ENCODE measurements at places on chromosomes 11 and 22.

GRCh38 chr22:20526628-20527355 lies 19.4 kb downstream of the MED15 start:
- no peak for DNase-seq

GRCh38 chr11:1920128-1920908 lies 815 bp downstream of the TNNT3 start:
- DNase-seq = peak; percentile 23

DNA sequence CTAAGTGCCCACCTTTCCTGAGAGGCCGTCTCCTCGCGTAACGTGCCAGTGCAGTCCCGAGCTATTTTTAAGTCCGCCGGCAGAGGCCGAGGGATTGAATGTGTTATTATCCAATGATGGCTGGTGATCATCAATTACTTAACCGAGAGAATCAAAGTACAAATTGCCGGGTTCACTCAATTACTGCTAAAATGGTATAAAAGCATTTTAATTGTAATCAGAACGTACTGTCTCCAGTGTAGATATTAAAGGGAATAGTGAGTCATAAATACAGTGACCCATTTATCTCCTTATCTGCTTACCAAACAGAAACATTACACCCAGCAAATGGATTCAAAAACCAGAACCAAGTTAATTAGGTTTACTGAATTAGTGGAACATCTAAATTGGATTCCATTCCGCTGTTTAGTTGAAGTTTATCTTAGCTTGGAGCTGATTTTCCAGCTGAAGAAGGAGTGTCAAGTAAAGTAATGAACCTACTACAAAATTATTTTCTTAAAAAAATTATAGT lies 334.9 kb downstream of the BRD1 start:
- DNase-seq = no peak

DNA sequence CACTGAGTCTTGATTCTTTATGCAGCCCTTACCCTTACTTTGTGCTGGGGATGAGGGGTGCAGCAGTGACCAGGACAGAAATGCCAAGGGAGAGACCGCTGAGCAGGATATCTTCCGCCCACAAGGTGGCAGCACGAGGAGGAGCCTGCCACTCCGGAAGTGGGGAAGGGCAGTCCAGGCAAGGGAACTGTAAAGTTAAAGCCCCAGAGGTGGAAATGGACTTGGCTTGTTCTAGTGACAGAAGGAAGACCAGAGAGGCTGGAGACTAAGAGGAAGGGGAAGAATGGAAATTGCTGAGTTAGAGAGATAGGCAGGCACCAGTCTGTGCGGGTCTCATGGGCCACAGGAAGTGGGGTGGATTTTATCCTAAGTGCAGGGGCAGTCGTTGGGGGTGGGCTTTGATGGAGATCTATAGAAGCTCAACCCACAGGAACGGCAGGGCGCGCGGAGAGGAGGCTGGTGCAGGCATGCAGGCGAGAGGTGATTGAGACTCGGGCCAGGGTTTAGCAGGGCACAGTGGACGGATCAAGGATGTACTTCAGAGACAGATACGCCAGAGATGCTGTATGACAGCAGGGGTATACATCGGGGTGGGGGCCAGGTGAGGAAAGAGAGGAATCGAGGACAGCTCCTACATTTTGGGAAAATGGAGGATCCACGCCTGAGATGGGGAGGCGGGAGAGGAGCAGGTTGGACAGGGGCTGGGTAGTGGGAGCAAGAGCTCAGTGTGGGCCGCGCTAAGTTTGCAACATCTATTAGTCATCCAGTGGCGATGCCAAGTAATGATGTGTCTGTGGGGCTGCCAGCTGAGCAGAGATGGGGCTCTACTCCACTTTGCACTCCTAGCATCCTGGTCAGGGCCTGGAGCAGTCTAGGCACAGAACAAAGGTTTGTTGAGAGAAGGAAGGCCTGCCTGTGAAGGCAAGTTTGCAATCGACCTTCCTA lies 3.3 kb upstream of the GRK2 start:
- peak; percentile 81 for DNase-seq

DNA sequence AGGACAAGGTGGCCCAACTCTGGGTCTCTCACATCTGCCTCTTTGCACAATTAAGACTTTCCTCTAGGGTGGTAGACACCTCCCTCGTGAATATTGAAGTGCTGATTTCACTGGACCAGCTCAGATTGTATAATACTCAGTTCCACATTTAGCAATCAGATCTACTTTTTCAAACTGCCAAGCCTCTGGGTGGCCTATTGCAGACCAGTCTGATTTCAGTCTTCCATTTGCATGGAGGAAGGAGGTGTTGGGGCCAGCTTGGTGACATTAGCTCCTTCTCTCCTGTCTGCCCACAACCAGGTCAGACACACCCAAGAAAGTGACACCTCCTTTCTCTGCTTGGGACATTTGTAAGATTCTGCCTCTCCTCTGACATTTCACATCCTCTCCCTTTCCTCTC lies 78.2 kb downstream of the PPFIBP2 start:
- no peak for DNase-seq

- DNase-seq = no peak
Observed at GRCh38 chr22:47043835-47044721, 281.6 kb downstream of the TBC1D22A start.
